ENCODE measurements at places on chromosomes 3 and 15. TPM values are rescaled to one million over a fixed set of nuclear protein-coding genes. Genes with fewer than 3 reads are reported as not detected.

The JMJD7 gene
- total RNA-seq, result 23.9 TPM

DNA sequence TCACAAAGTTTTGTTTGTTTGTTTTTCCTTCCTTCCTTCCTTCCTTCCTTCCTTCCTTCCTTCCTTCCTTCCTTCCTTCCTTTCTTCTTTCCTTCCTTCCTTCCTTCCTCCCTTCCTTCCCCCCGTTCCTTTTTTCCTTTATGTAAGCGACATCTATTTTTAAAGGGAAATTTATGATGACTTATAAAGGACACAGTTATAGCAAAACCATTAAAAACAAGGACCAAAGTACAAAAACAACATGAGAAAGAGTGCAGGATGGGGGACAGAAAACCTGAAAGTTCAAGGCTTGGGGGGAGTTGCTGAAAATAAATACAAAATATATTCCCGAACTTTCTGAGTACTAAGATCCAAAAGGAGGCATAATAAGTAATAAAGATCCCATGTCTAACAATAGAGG lies 1.8 kb downstream of the ADGRG7 start:
- no peak overlapping the region for H3K4me3 ChIP-seq
- no peaks in the 10 kb centered on the region for H3K36me3 ChIP-seq
- no peak for DNase-seq
- H3K27me3 ChIP-seq, result no peaks in the 10 kb centered on the region
- H3K27ac ChIP-seq, result no peak overlapping the region

- H3K27ac ChIP-seq, result no peak overlapping the region
- H3K27me3 ChIP-seq, result no peaks in the 10 kb centered on the region
- no peaks in the 10 kb centered on the region for H3K36me3 ChIP-seq
- H3K4me3 ChIP-seq, result no peak overlapping the region
- no peak for DNase-seq
Observed at GRCh38 chr3:58202917-58203360, 7.8 kb downstream of the DNASE1L3 start.

DNA sequence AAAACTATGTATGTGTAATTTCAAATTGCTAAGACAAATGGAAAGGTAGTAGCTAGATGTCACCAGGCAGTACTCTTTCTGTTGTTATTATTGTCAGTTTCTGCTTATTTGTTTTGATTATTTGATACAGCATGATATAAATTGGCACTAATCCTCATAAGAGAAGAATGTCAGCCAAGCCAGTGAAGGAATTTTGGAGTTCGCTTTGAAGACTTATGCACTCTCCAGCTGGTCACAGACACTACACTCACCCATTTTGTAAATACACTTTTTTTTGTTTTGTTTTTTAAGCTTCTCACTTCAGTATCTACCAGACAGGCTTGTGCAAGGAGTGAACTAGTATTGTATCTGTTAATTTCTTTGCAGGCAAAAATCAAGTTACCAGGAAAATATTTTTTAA lies 180.2 kb upstream of the TTC14 start:
- DNase-seq, result no peak
- no peak overlapping the region for H3K4me3 ChIP-seq
- H3K36me3 ChIP-seq, result no peaks in the 10 kb centered on the region
- no peak overlapping the region for H3K27ac ChIP-seq

- DNase-seq, result no peak
- no peak overlapping the region for H3K4me3 ChIP-seq
- peaks cover 24% of the 10 kb centered on the region for H3K4me1 ChIP-seq
- H3K27ac ChIP-seq, result no peak overlapping the region
- no peaks in the 10 kb centered on the region for H3K36me3 ChIP-seq
- H3K27me3 ChIP-seq, result no peaks in the 10 kb centered on the region
Observed at GRCh38 chr3:185150561-185150960, 2.3 kb downstream of the C3orf70 start.

The CCDC32 gene
- 25.8 TPM for total RNA-seq

DNA sequence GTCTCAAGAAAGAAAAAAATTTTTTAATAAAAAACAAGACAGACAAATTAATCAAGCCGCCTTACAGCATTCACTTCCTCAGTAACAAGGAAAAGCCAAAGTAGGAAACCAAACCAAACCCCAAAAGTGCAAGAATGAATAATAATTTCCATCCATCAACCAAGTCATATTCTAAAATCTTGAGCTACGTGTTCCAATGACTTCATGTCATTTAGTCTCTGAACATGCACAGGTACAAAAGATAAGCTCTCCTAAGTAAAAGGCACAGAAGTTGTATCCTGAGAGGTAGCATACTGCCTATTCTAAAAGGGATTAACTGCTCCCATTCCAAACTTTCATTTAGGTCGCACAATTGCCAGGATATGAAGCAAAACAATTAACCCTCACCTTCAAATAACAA lies 29.7 kb downstream of the SLC4A7 start:
- H3K4me1 ChIP-seq, result peaks cover 6% of the 10 kb centered on the region
- no peak overlapping the region for H3K4me3 ChIP-seq
- H3K36me3 ChIP-seq, result no peaks in the 10 kb centered on the region

- no peak for DNase-seq
- no peaks in the 10 kb centered on the region for H3K36me3 ChIP-seq
- H3K4me1 ChIP-seq, result no peaks in the 10 kb centered on the region
- H3K27ac ChIP-seq, result no peak overlapping the region
- no peaks in the 10 kb centered on the region for H3K27me3 ChIP-seq
Observed at GRCh38 chr15:61447981-61448380, 218.9 kb upstream of the RORA start.

- no peaks in the 10 kb centered on the region for H3K27me3 ChIP-seq
- H3K36me3 ChIP-seq, result no peaks in the 10 kb centered on the region
- no peak overlapping the region for H3K27ac ChIP-seq
- no peak overlapping the region for H3K4me3 ChIP-seq
Observed at GRCh38 chr3:5112043-5112442, 10.0 kb upstream of the ARL8B start.

GRCh38 chr3:168249550-168250414 lies 154.1 kb upstream of the GOLIM4 start:
- H3K27ac ChIP-seq, result peak overlapping the region; percentile 45
- H3K4me1 ChIP-seq, result peaks cover 15% of the 10 kb centered on the region
- peak; percentile 79 for DNase-seq
- no peaks in the 10 kb centered on the region for H3K36me3 ChIP-seq

- H3K27me3 ChIP-seq, result no peaks in the 10 kb centered on the region
- no peak overlapping the region for H3K4me3 ChIP-seq
- H3K27ac ChIP-seq, result no peak overlapping the region
- DNase-seq, result no peak
- H3K36me3 ChIP-seq, result no peaks in the 10 kb centered on the region
Observed at GRCh38 chr3:68467465-68467864, 464.9 kb downstream of the TAFA4 start.

GRCh38 chr3:100260081-100260684 lies 609 bp upstream of the TBC1D23 start:
- peak overlapping the region; percentile 94 for H3K27ac ChIP-seq
- H3K4me1 ChIP-seq, result peaks cover 31% of the 10 kb centered on the region
- H3K4me3 ChIP-seq, result peak overlapping the region; percentile 63
- H3K27me3 ChIP-seq, result no peaks in the 10 kb centered on the region
- peak; percentile 80 for DNase-seq
- H3K36me3 ChIP-seq, result no peaks in the 10 kb centered on the region

DNA sequence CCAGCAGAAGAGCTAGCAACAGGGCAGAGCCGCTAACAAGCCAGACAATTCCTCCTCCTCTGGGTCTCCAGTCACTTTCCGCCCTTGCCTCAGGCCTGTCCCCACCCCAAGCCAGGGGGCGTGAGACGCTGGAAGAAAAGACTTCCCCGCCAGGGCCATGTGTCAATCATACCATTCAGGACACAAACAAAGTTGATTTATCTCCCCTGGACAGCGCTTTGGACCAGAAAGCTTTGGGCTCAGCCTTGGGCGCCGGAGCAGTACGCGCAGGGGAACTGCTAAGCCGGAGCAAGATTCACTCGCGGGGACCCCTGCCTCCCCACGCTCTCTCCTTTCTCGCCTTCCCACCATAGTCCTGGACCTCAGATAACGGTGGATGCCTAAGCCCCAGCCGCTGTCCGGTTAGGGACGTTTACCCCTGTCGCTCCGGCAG lies 479 bp downstream of the LRRC2 start:
- H3K36me3 ChIP-seq, result no peaks in the 10 kb centered on the region
- no peaks in the 10 kb centered on the region for H3K27me3 ChIP-seq
- peak overlapping the region; percentile 27 for H3K4me3 ChIP-seq
- H3K27ac ChIP-seq, result no peak overlapping the region

GRCh38 chr3:18061737-18062656 lies 319.6 kb upstream of the TBC1D5 start:
- no peak overlapping the region for H3K27ac ChIP-seq
- no peaks in the 10 kb centered on the region for H3K27me3 ChIP-seq
- H3K4me3 ChIP-seq, result no peak overlapping the region
- no peaks in the 10 kb centered on the region for H3K36me3 ChIP-seq

The ARGFX gene
- total RNA-seq, result not detected

DNA sequence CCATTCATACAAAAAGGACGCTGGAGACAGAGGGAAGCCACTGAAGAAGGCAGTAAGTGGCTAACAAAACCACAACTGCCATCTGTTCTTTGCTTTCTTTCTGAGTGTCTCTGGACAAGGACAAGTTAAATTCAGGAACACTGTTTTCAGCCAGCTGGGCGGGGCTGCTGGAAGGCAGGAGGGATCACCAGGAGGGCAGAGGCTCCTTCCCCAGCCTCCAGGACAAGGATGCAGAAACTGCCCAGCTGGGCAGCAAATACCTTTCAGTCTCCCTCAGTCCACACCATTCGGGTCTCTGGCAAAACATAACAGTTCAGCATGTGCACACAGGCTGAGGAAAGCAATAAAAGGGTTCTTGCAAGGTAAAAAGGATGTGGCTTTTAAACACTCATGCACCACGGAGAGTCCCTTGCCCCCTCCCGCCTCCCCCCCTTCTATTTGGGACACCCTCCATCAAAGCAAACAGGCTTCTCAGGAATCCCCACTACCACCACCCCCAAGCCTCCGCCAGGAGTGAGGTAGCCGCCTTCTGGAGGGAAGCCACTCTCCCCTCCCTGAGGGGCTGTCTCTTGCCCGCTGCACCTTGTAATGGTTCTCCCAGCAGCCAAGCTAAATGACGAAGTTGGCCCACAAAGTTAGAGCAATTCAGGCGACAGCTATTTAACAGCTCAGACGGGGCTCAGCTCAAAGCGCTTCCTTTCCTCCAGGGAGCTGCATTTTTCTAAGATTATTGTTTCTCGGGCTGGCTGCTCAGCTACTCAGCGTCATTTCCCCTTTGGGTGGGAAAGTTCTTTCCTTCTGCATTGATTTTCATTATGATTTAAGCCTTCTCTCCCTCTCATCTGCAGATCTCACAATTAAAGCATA lies 3.8 kb downstream of the HEG1 start:
- peaks cover 9% of the 10 kb centered on the region for H3K36me3 ChIP-seq
- DNase-seq, result no peak
- peaks cover 45% of the 10 kb centered on the region for H3K4me1 ChIP-seq
- peak overlapping the region; percentile 70 for H3K27ac ChIP-seq
- peak overlapping the region; percentile 77 for H3K4me3 ChIP-seq

- no peaks in the 10 kb centered on the region for H3K27me3 ChIP-seq
- no peaks in the 10 kb centered on the region for H3K36me3 ChIP-seq
- no peak overlapping the region for H3K4me3 ChIP-seq
- H3K4me1 ChIP-seq, result no peaks in the 10 kb centered on the region
Observed at GRCh38 chr15:63334821-63335220, 46.8 kb downstream of the CA12 start.

- no peak for DNase-seq
- H3K27me3 ChIP-seq, result no peaks in the 10 kb centered on the region
- H3K4me1 ChIP-seq, result no peaks in the 10 kb centered on the region
- H3K4me3 ChIP-seq, result no peak overlapping the region
- H3K36me3 ChIP-seq, result no peaks in the 10 kb centered on the region
Observed at GRCh38 chr3:126306888-126307482, 50.2 kb downstream of the KLF15 start.

The SIAH2 gene
- total RNA-seq, result 41.9 TPM

The TMIE gene
- 1.2 TPM for total RNA-seq

The HRG gene
- total RNA-seq, result 0.13 TPM

DNA sequence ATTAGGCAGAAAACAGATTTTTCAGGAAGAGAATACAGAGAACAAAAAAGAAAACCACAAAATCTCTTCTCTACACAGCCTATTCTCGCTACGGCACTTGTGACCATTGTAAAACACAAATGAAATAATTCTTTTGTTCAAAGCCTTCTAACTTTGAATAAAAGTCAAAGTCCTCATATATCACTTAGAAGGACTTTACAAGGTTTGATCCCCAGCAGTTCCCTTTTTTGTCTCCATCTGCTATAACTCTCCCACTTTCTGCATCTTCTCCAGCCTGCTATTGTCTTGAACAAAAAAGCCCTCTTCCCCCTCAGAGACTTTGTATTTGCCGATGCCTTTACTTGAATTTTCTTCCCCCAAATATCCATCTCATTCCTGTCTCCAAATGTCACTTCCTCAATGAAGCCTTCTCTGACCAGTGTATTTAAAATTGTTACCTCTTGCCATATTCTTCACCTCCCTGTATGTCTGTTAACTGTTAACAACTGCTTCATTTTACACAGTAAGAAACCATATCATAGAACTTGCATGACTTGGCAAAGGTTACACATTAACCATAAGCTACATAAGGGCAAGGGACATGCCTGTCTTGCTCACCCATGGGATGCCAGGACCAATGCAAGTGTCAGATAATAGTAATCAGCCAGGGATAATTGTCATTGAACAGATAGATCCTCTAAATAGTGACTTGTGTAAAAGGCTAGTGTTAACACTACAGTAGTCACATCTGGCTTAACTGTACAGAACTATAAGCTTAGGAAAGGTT lies 122.4 kb downstream of the CBLB start:
- no peaks in the 10 kb centered on the region for H3K27me3 ChIP-seq
- H3K4me1 ChIP-seq, result peaks cover 5% of the 10 kb centered on the region
- no peak overlapping the region for H3K4me3 ChIP-seq
- peak overlapping the region; percentile 56 for H3K27ac ChIP-seq
- H3K36me3 ChIP-seq, result peaks cover 19% of the 10 kb centered on the region
- DNase-seq, result no peak

GRCh38 chr15:101237251-101237650 lies 14.6 kb downstream of the CHSY1 start:
- no peak overlapping the region for H3K4me3 ChIP-seq
- no peak for DNase-seq
- H3K36me3 ChIP-seq, result peaks cover 8% of the 10 kb centered on the region
- peaks cover 64% of the 10 kb centered on the region for H3K4me1 ChIP-seq
- H3K27ac ChIP-seq, result no peak overlapping the region
- no peaks in the 10 kb centered on the region for H3K27me3 ChIP-seq

GRCh38 chr3:74347563-74348268 lies 266.7 kb downstream of the CNTN3 start:
- DNase-seq, result no peak
- H3K27me3 ChIP-seq, result no peaks in the 10 kb centered on the region
- no peaks in the 10 kb centered on the region for H3K4me1 ChIP-seq
- H3K36me3 ChIP-seq, result no peaks in the 10 kb centered on the region

DNA sequence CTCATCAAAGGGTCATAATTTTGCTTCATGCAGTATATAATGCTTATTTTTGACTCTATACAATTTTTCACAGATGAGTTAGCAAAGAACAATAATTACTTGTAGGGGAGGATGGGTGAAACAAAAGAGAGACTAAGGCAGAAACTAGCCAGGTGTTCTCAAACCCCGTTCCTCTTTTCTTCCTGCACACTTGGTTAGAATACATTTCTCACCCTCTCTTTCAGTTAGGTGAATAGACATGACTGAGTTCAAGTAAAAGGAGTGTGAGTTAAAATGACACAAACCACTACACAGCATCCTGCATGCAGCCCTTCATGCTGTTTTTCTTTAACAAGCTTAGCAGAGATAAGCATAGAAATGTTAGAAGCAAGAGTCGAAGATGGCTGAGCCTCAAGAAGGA lies 922.2 kb downstream of the TBL1XR1 start:
- H3K27me3 ChIP-seq, result no peaks in the 10 kb centered on the region
- H3K27ac ChIP-seq, result no peak overlapping the region
- H3K4me3 ChIP-seq, result no peak overlapping the region
- no peaks in the 10 kb centered on the region for H3K4me1 ChIP-seq
